AG04449 (cell line): ENCODE measurements at places on chromosomes 2 and 18.

DNA sequence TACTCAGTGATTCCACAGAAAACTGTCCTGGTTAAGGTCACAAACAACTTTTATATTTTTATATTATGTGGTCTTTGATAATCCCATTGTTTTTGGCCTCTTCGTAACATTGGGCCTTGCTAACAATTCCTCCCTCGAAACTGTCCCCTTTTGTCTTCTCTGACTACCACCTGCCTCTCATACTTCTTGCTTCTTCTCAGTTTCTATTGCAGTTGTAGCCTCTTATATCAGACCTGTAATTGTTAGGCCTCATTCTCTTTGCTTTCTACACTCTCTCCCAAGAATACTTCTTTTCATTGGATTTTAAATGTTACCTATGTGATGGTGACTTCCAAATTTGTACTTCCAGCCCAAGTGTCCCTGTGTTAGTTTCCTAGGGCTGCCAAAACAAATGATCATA is 44.7 kb downstream of the MC4R start:
- no peak for DNase-seq

GRCh38 chr18:7221424-7222155 is 9.3 kb upstream of the LRRC30 start:
- peak; percentile 14 for DNase-seq

DNA sequence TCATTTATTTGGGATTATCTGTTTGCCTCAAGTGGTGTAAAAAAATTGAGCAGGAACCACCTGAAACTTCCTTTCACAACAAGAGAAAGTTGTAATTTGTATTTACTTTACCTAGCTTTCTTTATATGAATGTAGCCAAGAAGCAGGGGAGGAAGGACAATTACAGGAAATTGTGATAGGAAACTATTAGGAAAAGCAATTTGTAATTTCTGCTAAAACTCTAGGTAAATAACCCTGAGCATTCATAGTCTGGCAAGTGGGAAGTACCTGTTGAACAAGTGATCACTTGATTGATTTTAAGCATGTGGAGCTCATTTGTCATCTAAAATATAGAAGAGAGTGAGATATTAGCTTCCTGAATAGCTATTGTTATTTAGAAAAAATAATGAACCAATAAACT is 5.0 kb downstream of the TFPI start:
- no peak for DNase-seq

DNA sequence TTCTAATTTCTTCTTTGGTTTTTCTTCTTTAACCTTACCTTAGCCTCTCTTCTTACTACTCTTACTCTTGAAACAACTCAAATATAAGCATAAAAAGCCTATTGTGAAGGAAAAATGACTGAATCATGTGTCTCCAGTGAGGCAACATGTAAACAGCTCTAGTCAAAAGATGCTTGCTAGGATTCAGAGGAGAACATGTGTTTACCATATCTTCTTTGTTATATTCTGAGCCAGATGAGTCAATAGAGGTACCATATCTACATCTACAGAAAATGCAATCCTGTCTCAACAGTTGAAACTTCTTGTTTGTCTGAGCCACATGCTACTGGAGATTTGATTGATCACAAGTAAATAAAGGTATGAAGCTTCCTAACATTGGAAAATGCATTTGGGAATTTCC is 15.9 kb upstream of the FIGN start:
- no peak for DNase-seq

DNA sequence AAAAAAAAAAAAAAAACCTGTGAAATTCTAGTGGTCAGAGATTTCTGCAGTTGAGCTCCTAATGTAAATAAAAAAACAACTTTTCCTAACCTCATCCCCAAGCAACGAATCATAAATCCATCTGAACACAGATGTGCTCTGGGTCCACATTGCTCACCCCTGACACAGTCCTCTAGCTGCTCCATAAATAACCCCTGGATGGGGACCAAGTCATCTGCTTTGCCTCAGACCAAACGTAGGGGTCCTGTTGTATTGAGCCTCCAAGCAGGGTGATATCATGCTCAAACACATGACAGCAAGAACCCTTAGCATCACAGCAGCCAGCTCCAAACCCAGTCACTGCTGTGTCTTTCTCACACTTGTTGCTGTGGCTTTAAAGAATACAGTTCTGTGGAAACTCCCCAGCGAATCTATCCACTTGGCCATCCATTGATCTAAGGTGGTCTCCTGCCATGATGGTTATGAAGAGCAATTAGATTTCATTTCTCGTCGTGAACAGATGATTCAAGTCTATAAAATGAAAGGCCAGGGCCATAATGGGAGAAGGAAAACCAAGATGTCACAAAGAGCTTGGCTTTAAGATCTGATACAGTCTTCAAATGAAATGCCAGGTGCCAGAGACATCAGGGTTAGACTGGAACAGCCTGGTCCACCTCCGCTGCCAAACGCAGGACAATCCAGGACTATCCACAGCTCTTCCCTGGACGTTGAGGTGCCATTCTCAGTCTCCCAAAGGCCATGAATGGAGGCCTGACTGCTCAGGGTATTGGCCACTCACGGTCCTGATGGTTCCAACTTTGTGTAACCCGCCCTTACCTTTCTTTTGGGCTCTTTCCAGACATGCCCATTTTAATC is 39.0 kb downstream of the TBC1D8 start:
- DNase-seq = no peak

DNA sequence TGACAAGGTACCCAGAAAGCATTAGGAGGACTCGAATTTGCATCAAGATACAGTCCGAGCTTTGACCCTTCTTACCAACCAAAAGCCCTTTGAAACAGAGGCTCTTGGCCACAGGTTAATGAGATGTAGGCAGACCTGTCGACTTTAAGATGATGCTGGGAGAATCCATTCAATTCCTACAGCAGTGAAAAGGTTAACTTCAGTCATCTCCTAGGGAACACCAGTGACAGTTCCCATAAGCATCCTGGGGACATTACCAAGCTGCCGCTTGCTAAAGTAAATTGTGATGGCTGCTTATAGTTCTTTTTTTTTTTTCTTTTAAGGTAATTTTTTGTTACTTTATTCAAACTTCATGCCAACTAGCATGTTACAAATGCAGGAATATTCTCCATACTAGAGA is 379.3 kb downstream of the SOX11 start:
- DNase-seq = no peak

GRCh38 chr2:227351639-227352038 is 26.6 kb downstream of the MFF start:
- no peak for DNase-seq

DNA sequence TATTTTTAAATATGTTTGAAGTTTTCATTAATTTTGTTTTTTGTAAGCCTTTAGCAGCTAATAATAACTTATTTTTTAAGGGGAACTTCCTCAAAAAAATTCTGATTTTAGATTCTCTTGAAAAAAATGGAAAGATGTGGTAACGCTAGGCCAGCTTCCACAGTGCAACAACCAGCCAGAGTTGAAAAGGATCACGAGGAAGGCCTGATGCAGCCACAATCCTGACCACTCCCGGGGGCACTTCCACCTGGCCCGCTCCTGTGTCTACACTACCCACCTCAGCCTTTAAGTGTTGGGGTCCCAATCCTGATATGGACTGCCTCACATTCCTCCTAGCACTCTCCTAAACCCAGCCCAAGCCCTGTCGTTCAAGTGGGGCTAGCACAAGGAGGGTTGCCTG is 101.1 kb downstream of the TMEM17 start:
- no peak for DNase-seq

DNA sequence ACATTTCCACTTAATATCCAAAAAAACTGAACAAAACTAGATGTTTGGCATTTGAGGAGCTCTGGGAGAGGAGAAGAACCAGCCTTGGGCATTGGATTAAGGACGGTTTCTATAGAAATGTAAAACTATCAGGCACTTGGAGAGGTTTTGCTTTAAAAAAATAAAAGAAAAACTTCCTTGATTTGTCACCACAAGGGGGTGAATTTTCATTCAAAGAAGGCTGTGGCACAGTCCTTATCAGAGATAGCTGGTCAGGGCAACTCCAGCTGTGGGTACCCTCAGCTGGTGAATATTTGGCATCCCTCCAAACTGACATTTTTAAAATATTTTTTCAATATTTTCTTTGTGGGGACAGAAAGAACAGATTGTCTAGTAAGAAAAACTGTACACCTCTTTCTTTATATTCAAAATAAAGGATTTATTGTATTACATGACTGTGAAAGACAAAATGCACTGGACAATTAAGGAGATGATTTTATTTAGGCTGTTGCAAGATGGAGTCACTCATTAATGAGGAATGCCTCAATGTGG is 46.1 kb upstream of the TBC1D8 start:
- DNase-seq = no peak

DNA sequence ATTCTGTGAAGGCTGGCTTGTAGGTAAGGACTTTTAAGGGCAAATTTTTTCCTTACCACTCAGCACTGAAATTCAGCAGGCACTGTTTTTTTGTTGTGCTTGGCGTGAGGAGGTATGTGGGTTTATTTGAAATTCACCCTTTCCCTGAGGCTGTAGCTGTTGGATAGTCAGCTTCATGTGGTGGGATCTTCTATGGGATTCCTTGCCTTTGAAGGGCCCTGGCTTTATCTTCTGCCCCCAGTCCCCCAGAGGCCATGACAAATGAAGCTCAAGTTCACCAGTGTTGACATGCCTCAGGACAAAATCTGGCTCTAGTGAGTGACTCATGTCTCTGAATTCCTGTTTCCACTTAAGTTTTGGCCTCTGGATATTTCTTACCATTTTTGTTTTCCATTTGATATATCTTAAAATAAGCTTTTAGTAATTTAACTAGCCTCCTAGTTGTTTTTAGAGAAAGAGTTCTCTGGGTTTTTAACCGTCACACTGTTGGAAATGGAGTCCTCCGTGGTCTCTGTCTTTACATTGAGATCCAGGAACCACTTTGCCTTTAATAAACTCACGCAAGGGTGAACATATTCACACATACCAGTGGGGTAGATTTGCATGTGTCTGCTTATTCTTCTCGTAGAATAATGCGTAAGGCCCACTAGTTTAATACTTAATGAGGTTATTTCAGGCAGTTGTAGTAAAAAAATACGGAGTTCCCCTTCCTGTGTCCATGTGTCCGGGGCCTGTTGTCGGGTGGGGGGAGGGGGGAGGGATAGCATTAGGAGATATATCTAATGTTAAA is 211.1 kb upstream of the FAM98A start:
- DNase-seq = no peak

DNA sequence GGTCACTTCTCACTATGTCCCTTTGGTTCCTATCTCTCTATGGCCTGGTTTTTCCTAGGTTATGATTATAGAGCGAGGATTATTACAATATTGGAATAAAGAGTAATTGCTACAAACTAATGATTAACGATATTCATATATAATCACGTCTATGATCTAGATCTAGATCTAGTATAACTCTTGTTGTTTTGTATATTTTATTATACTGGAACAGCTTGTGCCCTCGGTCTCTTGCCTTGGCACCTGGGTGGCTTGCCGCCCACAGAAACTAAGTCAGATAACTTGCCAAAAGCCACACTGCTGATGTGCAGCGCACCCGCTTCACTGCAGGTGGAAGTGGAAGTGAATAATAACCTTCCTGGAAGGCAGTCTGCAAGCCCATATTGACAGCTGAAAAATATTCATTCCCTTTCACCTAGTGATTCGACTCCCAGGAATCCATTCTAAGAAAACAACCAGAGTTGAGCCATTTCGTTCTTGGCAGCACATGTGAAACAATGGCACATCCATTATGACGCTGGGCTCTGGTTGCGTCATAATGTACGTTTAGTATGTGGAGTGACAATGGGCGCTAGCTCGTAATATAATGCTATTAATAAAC is 725 bp upstream of the ANKRD53 start:
- DNase-seq = peak; percentile 21

DNA sequence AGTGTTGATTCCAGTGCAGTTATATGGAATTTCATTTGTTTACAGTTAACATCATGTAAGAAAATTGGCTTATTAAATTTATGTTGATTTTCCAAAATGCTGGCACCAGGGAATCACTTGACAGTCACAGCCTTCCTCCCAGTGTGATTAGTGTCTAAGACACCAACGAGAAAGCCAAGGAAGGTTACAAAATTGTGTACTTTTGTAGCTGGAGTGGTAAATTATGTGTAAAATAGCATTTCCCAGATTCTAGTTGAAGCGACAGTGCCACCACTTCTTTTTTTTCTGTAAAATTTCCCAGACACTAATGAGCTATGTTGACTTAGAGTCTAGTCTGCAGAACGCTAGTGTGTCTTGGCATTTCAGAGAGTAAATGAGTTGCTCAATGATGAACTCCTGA is 101.3 kb downstream of the NCK2 start:
- DNase-seq = no peak

- no peak for DNase-seq
These were observed 110.1 kb downstream of the ZNF385B start for GRCh38 chr2:179751163-179751809.

DNA sequence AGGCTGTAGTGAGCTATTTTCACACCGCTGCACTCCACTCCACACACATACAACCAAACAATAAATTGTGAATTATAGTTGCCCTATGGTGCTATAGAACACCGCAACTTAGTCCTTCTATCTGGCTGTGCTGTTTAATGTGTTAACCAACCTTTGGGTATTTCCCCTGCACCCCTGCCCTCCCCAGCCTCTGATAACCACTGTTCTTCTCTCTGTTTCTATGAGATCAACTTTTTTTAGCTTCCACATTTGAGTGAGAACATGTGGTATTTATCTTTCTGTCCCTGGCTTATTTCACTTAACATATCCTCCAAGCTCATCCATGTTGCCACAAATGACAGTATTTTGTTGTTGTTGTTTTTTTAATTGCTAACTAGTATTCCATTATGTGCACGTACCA is 32.5 kb downstream of the TET3 start:
- DNase-seq = no peak

DNA sequence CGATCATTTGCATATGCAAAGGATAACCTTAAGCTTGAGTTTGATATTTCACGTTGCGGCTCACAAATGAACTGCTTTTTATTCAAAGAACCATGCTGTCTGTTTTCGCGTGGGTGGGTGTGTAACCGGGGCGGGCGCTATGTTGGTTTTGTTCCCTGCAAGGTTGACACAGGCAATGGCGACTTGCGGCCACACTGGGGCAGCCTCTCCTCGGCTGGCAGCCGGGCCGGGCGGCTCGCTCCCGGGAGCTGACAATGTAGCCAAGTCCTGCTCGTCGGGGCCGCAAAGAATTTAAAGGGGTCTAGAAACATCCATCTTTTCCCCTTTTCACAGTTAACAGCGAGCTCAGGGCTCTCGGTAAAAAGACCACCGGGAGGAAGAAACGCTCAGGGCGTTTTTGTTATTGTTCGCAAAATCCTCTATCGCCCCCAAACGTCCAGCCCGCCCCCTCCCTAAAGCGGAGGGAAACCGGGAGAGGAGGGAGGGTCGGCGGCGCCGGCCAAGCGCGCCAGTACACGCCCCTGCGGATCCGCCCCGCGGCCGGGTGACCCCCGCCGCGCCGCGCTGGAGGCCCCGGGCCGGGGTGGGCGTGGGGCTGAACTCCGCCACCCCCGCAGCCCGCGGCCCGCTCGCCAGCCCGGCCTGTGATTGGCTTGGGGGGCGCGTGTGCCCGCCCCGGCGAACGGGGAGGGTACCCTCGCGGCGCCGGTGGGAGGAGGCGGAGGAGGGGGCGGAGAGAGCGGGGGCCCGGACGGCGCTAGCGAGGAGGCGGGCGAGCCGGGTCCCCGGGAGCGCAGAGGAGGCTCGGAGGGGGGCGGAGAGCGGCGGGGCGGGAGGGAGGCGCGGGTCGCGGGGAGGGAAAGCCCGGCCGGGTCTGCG is at the start of gene NEDD4L:
TSS of gene NEDD4L (plus strand) at position 736 of the 879 bp plus-strand sequence. CDS start 435 bp downstream, outside the sequence.
- DNase-seq = no peak
